ENCODE measurements at places on chromosomes 2 and 18.

DNA sequence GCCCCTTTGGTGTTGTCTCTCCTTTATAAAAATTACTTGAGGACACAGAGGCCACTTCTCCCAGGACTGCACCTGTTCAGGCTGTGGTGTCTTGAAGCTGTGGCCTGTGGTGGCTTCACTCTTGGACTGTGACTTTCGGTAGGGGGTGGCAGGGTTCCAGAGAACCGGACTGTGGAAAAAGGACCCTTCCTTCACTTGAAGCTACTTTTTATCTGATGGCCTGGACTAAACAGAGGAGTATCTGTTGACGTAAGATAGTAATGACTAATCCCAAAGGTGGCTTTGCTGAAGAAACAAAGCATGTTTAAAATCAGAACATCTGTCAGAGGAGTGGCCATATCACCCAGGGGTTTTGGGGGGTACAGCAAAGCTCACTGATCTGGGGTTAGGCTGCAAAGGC lies 60.8 kb downstream of the CENPO start:
- no peak for DNase-seq

GRCh38 chr2:172179045-172179701 lies 76.5 kb upstream of the DLX2 start:
- peak; percentile 88 for DNase-seq

DNA sequence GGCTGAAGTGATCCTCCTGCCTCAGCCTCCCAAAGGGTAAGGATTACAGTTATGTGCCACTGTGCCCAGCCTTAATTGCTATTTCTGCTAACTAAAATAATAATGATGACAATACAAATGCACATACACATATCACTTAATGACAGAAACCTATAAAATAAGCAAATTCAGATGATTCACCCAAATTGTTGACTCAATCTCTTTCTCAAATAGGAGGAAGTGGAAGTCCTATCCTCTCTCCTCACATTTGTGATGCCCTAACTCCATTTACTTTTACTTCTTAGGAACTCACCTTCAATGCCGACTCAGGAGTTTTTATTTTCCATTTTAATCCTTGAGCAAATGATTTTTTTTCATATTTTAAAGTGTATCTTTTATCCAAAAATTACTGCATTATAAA lies 24.5 kb upstream of the RAPH1 start:
- peak; percentile 52 for DNase-seq

- DNase-seq: peak; percentile 86
Observed at GRCh38 chr2:228541789-228542188, 360.3 kb upstream of the SPHKAP start.

GRCh38 chr2:215003001-215003400 lies 135.4 kb downstream of the ABCA12 start:
- DNase-seq: peak; percentile 44

DNA sequence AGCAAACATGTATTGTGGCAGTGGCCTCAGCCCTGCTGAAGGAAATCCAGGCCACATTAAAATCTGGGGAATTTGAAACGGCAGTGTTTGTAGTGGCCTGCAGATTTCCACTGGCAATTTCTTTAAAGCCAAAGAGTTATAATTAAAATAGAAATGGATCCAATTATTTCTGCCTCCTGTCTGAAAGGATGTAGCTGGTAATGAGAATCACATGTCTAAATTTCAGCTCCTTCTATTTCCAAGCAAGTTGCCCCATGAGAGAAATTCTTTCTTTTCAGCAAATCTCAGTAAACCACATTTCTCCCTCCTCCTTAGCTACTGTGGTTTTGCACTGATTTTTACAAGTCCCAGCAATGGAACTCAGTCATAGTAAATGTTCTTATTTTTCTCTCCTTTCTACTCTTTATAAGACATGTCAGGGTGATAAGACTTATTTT lies 55.4 kb upstream of the ZNF396 start:
- DNase-seq: no peak

GRCh38 chr2:236956031-236956618 lies 129.6 kb upstream of the COPS8 start:
- no peak for DNase-seq

DNA sequence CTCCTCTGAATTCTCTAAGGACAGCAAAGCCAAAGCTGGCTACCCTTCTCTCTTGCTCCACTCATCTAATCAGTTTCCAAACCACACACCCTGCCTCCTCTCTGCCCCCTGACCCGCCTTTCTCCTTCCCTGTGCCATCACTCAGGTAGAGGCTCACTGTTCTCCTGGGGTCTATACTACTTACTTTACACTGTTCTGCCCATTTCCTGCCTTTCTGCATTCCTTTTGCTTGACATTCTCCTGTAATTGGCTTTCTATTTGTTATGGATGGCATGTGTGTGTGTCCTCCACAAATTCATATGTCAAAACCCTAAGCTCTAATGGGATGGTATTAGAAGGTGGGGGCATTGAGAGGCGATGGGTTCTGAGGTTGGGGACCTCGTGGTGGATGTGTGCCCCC lies 675.2 kb upstream of the ID2 start:
- peak; percentile 59 for DNase-seq

DNA sequence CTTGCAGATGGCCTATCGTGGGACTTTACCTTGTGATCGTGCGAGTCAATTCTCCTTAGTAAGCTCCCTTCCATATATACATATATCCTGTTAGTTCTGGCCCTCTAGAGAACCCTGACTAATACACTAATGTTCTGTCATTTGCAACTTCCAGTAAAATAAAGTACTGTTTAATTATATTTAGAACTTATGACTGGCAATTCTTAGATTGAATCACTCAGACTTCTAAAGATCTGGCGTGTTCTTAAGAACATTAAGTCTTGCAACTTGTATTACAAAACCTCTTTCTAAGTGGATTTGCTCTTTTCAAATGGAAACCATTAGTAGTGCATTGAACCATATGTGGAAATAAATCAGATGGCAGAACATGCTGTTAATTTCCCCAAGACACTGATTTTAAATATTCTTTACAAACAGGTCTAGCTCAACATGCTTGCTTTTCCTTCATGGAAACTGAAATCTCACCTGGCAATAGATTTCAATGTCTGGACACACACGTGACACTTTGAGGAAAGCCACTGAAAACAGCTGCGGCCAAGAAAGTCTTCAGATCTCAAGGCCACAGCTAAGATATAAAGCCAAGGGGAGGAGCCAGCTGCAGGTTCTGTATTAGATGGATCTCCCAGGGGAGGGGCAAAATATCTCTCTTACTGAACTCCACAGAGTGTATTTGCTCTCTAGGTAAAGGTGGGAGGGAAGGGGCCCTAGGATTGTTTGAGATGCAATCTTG lies 50.6 kb downstream of the PMAIP1 start:
- DNase-seq: peak; percentile 10

GRCh38 chr2:3423492-3424170 lies 44.1 kb downstream of the TRAPPC12 start:
- peak; percentile 75 for DNase-seq

DNA sequence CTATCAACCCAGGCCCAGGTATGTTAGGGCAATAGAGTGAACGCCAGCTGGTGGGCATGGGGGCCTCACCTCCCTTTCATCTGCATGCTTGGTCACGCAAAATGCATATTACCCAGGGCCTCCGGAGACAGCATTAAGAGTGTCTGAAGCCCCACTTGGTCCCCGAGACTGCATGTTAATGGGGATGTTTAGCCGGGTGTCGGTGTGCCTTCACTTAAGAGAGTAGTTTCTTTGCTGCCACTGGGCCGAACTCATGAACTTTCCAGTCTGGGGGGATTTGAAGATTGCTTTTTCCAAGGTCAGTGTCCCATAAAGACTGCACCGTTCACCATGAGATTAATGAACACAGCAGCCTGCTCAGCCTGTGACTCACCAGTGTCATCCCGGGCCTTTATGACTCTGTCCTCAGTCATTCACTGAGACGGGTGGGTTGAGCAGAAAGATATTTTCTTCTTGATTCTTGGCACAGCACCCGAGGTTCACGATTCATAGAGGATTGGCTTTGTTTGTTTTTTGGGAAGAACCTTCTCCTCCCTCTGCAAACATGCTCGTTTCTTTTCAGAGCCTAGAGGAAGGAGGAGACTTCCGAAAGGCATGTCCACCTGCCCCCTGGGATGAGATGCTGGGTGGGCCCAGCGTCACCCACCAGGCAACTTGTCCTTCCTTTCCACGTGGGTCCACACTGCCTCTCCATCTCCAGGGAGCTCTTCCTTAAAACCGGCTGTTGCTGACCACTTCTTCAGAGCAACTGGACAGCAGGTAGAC lies 199.1 kb downstream of the GLI2 start:
- DNase-seq: peak; percentile 98

GRCh38 chr18:72427721-72428120 lies 116.4 kb downstream of the CBLN2 start:
- no peak for DNase-seq

DNA sequence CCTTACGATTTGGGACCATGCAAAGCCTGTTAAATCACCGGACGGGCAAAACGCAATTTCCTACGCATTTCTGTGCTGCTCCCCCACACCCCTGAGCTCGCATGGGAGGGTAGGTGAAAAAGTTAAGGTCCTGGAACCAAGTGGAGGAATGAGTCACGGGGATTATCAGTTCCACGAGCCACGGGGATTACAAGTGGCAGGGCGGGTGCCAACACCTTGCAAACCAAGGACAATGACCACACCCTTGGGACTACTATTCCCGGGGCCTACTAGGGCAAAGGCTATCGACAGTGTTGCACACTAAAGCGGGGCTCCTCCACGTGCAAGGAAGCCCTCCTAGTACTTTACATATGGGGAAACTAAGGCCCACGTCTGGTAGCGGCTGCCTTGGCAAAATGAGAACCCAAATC lies 447 bp downstream of the RETSAT start:
- peak; percentile 51 for DNase-seq

GRCh38 chr2:162221064-162221463 lies 22.2 kb downstream of the FAP start:
- peak; percentile 84 for DNase-seq

DNA sequence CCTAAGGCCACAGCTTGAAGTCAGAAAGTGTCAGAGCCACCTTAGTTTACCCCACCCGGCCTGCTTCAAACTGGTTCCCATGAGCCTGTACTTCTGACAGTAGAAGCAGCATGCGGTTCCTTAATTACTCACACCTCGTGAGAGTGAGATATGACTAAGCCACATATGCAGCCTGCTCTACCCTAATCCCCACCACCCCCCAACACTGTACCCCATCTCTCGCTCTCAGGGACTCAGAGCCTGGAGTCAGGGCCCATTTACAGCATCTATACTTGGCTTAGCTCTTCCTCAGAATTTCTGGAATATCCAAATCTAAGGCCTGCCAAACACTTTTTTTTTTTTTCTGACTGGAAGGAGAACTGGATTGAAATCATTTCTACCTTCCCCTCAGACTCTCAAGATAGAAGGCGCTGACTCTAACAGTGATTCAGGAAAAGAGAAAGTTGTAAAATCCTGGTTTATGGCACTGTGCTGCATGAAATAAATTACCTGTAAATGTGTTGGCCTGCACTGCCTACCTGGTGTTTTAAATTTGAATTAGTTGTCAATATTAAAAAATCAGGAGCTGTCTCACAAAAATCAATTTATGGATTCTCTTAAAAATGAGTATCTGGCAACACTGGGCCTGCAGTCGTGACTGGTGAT lies 360.0 kb downstream of the RND3 start:
- DNase-seq: no peak

GRCh38 chr2:67304300-67304890 lies 92.7 kb upstream of the ETAA1 start:
- DNase-seq: peak; percentile 86

GRCh38 chr18:65750389-65751154 lies at the start of gene CDH7:
CDH7 (plus strand) TSS chr18:65751012; CDS start chr18:65762843, 11,831 bp downstream.
- peak; percentile 60 for DNase-seq

DNA sequence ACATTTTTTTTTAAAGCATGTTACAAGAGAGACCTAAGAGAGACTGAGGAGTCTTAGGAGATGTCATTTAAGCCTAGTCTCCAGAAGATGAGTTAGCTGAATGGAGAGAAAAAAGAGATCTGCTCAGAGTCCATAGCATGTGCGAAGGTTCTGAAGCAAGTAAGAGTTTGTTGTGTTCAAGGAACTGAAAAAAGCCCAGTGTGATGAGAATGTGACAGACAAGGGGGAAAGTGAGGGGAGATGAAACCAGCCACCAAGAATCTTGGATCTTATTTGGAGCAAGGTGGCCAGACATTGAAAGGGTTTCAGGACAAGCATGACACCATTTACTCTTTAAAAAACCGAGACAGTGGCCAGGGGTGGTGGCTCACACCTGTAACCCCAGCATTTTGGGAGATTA lies 5.2 kb upstream of the MOB1A start:
- DNase-seq: no peak

GRCh38 chr2:103982691-103983090 lies 871.2 kb upstream of the POU3F3 start:
- DNase-seq: no peak

- DNase-seq: no peak
Observed at GRCh38 chr2:84846041-84846663, 34.7 kb downstream of the TRABD2A start.

- no peak for DNase-seq
Observed at GRCh38 chr2:46336283-46336959, 39.2 kb downstream of the EPAS1 start.

DNA sequence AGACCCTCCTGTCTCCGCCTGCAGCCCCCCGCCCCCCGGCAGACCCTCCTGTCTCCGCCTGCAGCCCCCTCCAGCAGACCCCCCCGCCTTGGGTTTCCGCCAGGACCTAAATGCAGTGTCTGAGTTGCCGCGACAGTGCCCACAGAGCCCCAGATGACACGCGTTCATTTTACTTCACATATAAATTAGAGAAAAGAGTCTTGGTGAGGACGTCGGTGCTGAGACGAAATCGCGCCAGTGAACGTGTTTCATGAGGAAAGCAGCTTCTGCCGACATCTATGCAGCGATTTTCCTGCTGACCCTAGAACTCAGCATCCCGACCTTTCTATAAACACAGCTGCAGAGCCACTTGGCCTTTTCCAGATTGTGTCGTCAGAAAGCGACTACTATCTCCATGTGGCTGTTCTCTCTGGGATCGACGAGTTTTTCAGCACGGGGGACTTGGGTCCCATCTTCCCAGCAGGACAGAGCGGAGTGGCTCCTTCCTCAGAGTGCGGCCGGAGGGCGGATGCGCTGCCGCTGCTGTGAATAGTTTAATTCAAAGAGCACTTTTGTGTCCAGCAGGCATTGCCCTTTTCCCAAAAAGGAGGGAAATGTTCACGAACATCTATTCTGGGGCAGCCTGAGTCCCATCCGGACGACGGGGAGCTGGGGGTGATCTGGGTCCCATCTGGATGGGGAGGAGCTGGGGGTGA lies 136.7 kb downstream of the NFATC1 start:
- no peak for DNase-seq

DNA sequence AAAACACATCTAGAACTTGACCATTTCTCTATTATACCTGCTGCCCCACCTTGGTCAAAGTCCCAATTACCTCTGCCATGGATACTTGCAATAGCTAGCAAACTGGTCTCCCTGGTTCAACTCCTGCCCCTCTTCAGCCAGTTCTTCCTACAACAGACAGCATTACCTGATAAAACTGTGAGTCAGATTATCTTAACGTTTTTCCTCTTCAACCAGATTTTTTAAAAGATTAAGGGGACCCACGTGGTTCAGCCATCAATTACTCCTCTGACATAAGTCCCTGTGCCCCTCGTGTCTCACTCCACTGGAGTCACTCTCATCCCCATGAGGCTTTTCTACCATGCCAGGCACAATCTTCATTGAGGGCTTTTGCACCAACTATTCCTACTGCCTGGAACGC lies 5.3 kb upstream of the ARHGAP15 start:
- no peak for DNase-seq

Measured in PC-3 (cell line).